ENCODE measurements at places on chromosomes 1 and 21.

DNA sequence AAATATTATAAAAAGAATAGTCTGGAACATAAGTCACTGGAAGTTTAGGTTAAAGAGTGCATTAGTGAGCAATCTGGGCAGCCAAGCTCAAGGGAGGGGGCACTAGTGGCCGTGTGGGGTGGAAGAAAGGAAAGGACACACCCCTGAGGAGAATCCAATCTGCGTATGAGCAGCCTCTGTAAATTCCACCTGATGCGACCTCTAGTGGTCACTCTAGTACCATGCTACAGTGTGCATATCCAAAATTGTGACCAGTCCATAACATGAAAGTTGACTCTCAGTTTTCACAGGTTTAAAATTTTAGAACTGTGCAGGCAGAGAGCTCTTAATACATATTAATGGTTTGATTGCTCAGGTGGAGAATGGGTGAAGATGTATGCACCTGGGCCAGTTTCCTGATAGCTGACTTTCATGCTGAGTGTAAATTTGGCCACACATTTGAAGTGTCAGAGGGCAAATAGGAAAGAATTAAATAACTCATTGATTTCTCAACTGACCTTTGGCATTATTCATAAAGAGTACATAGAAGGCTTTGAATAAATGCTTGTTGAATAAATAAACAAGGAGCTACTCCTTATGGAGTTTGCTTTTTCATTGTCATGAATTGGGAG is 105.9 kb upstream of the C21orf91 start:
- DNase-seq = peak; percentile 63

DNA sequence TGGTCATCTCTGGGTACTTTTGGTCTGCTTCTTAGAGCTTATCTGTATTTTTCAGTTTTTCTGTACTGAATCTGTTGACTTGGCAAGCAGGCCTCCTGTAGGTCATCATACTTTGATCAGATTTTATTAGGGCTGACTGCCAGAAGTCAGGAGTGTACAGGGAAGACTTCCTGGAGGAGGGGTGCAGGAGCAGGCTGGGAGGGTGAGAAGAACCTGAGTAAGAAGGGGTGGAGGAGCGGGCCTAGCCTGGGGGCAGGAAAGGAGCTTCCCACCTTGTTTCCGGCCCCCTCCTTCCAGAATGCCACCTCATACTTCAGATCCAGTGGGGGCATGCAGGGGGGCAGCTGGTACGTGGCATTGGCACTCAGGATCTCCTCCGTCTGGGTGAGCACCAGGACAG is 18.3 kb upstream of the IL22RA1 start:
- DNase-seq = no peak

GRCh38 chr1:98384461-98385141 is 276.9 kb upstream of the SNX7 start:
- no peak for DNase-seq

DNA sequence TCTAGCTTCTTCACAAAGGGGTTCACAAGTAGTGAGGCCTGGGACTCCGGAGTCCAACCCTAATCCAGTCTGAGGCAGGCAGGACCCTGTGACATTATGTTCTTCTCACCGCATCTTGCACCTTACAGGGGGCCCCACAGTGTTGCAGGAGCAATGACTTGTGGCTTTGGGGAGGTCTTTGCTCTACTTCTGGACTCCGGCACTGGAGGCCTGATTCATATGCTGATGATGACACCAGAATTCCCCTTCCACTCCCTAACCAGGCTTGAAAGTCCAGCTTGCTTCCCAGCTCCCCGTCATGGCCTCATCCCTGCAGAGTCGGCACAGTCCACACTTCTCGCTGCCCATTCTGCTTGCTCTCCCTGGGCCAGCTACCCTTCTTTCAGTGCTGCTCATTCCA is 96.3 kb upstream of the SLC44A3 start:
- no peak for DNase-seq

DNA sequence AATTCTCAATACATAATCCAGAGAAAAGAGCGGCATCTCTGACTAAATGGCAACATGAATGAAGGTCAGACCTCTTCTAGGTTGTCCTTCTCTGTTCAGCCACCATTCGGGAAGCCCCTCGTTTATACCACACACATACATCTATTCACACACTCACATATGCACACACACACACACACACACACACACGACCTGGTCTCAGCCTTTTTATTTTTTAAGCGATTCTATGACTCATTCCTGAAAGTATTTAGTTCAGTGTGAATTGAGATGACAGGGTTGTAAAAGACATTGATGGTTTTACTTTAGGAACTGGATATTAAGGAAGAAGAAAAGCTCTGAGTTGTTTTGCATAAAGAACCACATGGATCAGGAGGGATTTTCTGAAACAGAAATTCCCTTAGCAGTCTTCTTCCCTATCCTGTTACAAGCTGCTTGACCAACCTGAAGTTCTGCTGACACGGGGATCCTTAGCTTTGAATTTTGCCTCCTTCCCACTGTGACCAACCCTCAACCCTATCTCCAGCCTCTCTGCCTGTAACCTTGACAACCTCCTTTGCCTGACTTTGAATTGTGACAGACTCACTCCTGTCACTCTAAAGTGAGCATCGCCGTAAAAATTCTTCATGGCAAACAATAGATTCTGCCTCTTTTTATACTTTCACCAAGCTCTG is 383.1 kb upstream of the ESRRG start:
- DNase-seq = no peak

GRCh38 chr1:162475539-162476185 is 22.0 kb upstream of the UHMK1 start:
- no peak for DNase-seq

- peak; percentile 8 for DNase-seq
Measured at GRCh38 chr1:193105821-193106177, 585 bp upstream of the GLRX2 start.

GRCh38 chr1:206558794-206559671 is 51.7 kb downstream of the RASSF5 start:
- DNase-seq = no peak

GRCh38 chr1:34978921-34979320 is 6.2 kb downstream of the TMEM35B start:
- no peak for DNase-seq

DNA sequence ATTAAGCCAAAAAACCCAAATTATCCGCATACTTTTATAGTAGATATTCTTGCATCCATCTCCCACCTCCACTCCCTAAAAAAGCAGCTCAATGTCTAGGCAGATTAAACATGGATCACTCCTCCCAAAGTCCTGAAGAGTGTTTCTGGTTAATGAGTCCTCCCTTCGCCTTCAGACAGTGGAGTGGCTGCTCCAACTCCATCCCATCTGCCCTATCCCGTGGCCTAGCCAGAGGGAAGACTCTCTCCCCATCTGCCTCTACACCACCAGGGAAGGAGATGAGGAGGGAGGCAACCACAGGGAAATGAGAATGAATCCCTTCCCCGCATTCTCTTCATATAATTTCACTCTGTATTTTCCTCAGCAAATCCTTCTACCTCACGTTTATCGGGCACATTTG is 103.8 kb downstream of the SLC45A1 start:
- DNase-seq = no peak

DNA sequence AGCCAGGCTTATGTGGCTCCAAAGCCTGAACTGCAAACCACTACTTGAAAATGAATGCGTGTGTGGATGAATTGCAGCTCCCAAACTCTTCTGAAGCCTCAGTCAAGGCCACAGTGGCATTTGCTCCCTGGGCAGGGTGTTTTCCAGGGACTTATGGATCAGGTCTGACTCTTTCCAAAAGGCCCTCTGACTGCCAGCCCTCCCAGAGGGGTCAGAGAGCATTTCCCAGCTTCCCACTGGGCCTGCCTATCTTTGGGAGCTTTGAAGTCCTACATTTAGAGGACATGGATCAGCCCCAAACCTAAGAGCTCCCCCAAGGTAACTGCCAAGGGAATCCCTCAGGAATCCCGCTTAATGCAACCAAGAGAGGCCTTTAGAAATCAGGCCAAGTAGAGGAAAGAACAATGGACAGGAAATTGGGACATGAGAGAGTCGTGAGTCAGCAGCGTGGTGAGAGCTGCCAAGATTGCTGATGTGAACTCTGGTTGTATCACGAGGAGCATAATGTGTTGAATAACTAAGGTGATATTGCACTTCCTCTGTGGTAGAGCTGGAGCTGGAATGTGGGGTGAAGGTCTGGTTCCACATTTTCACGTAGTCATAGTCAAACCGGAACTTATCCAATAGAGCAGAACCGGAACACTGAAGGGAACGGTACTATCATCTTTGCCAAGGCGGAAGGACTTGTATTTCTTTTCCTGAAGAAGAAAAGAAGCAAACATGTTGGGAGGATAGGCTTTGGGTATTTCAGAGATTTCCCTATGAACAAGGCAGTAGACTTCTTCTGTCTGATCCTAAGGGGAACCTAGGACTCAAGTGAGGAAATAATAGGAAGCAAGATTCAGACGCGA is 99.4 kb upstream of the JUN start:
- no peak for DNase-seq

DNA sequence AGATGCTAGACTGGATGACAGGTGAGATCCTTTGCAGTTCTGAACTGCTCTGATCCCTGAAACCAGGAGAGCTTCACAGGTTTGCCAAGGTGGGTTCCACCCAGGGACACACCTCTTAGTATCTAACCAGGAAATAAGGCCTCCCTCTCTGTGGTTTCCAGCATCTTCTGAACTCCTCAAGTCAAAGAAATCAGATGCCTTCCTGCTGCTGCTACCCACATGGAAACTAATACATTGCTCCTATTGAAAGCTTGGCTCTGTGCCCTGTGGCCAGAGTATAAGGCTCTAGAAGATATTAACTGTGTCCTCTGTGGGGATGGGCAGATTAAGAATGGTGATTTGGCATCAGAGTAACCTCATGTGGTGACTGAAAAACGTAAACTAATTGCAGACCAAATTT is 75.0 kb upstream of the MRPS6 start:
- no peak for DNase-seq

GRCh38 chr1:167663002-167663772 is 33.2 kb downstream of the RCSD1 start:
- no peak for DNase-seq

DNA sequence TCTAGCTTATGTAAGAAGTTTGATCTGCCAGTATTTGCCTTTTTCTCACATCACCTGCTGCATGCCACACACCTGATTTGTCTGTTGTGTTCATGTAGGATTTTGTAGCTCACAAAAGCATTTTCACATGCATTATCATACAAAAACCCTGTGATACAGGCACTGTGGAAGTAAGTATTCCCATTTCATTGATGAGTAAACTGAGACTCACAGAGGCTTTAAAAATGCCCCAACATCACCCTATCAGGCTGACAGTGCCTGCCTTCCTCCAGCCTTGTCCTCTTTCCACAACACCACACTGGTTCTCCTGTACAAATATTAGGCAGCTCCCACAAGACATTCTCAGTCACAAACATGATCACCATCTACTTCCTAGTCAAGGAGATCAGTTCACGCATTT is 85.9 kb upstream of the UBE2U start:
- no peak for DNase-seq

DNA sequence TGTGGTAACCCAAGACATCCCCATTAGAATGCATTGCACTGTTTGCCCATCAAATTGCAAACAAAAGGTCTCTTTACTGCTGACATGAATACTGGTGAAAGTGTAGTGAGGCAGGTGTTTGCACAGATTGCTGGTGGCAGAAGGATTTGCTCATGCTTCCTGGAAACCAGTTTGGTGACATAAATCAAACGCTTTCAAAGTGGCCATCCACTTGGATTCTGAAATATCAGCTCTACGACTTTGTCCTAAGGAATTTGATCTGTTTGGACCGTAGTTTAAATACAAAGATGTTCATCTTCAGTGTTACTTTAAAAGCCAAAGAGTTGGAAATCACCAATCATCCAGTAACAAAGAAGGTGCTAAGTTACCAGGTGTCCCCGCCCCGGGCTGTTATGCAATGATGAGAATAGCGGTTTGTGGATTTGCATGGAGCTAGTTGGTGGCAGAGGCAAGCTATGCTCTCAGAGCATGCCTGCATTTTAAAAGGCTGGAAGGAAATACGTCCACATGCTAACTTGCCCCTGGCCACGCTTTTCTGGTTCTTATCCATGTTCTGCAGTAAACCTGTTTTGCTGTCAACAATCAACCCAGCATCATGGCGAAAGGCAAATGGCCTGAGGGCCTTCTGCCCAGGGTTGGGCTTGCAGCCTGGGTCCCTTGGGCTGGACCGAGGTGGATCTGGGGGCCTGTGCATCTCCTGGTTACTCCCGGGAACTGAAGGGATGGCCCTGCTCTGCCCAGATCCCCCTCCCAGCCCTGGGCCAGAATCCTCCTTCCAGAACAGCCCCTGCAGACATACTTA is 49.2 kb downstream of the UMODL1 start:
- peak; percentile 93 for DNase-seq

DNA sequence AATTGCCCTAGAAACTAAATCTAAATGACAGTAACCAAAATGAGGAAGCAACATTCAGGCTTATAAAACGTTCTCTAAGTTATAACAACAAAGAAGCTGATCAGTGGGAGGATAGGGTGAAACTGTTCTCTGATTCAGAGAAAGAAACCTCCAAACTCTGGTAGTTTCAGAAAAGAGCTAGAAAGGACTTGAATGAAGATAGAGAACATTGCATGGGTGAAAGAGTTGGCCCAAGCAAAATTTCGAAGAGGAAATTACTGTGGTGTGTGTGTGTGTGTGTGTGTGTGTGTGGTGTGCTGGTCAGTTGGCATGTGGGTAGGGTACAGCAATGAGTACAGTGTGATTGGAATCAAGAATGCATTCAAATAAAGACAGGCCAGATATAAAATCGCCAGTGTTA is 16.5 kb upstream of the SPAG17 start:
- DNase-seq = no peak

GRCh38 chr1:93442008-93442666 is 5.8 kb upstream of the FNBP1L start:
- DNase-seq = no peak

- DNase-seq = no peak
Measured at GRCh38 chr1:64176659-64177058, 26.8 kb upstream of the UBE2U start.

GRCh38 chr1:227170361-227171166 is 147.7 kb downstream of the CDC42BPA start:
- no peak for DNase-seq

GRCh38 chr1:184840596-184840995 is 85.9 kb upstream of the EDEM3 start:
- no peak for DNase-seq

GRCh38 chr1:164617377-164618201 is 58.6 kb downstream of the PBX1 start:
- DNase-seq = no peak

- no peak for DNase-seq
Measured at GRCh38 chr1:44300852-44301251, 54.2 kb downstream of the ERI3 start.
